NCI-H1436 (cell line): ENCODE measurements at places on chromosomes 2 and 18.

GRCh38 chr18:41989508-41989907 lies 34.5 kb downstream of the PIK3C3 start:
- DNase-seq = peak; percentile 14

- no peak for DNase-seq
These were observed 58.0 kb upstream of the EDAR start for GRCh38 chr2:109046925-109047508.

GRCh38 chr2:11947956-11948355 lies 201.5 kb downstream of the LPIN1 start:
- no peak for DNase-seq

GRCh38 chr18:52312346-52312745 lies 27.7 kb upstream of the DCC start:
- peak; percentile 71 for DNase-seq

DNA sequence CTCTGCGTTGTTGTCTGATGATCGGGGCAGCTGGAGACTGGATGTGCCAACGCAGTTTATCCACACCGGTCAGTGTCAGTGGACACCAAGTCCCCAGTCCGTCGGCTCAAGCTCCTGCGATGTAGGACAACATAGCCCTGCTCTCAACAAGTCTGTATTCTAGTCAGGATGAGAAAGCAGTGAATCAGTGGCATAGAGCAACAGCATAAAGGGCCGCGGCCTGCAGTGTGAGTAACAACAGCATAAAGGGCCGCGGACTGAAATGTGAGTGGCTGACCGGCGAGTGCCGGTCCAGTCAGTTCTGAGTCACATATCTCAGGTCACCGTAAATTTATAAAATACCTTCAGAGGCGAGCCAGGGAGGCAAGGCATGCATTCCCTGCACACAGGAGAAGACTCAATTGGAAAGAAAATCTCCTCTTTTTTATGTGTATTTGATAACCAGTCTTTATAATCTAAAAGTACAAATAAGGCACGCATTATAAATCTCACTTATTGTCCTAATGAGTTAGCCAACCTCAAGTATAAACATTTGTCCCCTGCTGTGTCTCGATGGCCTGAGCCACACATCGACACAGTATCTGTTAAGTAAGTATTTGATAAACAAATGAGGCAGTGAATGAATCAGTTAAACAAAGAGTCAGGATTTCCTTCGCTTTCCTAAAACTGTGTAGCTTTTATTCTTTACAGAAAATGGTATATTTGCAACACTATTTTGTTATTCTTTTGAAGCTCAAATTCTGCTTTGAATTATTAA lies 33.8 kb upstream of the NFATC1 start:
- DNase-seq = no peak

GRCh38 chr2:75559680-75560021 lies 1.1 kb downstream of the EVA1A start:
- DNase-seq = no peak
